Tibial nerve (tissue), 4 donors: ENCODE measurements at places on chromosomes 5 and 9.

GRCh38 chr5:115317320-115317719 lies 20.9 kb upstream of the CCDC112 start:
- no peak for DNase-seq

- DNase-seq: no peak
These were observed 170.0 kb upstream of the RASA1 start for GRCh38 chr5:87097664-87098063.

DNA sequence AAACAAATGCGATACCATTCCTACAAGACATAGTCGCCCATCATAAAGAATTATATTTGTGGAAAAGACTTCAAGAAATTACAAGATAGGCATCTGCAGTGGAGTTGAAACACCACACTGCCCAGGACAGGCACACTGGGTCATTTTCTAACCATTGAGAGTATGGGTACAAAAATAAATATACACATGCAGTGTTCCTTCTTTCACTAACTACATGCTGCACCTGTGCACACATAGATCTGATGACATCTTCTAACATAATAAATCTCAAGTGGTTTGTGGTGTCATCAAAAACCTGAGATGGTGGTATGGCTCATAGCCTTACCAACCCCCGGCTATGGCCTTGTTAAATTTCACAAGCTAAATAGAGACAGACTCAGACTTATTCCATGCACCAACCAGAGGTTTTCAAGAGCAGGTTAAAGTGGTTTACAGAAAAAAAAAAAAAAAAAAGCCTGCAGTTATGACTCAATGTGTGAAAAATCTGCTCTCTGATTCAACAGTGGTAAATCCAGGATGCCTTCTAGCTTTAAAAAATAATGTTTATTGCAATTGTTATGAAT lies 12.4 kb upstream of the NFIB start:
- DNase-seq: no peak

- DNase-seq: no peak
These were observed 174.0 kb downstream of the HMHB1 start for GRCh38 chr5:143985832-143986515.

- DNase-seq: no peak
These were observed 34.7 kb downstream of the ARHGEF37 start for GRCh38 chr5:149615976-149616375.

GRCh38 chr9:133861692-133862091 lies 123.5 kb upstream of the SARDH start:
- no peak for DNase-seq

GRCh38 chr5:14900693-14901461 lies 29.3 kb upstream of the ANKH start:
- no peak for DNase-seq
